ENCODE measurements at places on chromosomes 4 and X.

- no peak for DNase-seq
These were observed 56.3 kb upstream of the SPRY1 start for GRCh38 chr4:123340381-123340701.

DNA sequence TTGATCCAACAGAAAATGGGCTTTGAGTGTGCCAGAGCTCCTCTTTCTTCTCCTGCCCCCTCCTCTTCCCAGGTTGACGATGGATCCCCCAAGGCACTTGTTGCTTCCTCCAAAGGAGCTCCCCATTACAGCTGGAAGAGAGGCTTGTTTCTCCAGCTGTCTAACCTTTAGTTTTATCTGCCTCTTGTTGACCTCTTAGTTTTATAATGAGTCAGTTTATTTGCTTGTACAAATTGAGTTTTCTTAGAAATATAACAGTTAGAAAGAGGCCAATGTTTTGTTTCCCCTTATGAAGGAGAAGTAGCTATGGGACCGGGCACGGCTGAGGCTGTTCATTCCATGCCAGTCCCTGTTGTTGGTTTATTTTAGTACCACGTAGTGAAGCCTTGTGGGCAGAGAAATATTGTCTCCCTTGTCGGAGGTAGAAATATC lies 158.2 kb downstream of the SPRY1 start:
- DNase-seq: no peak

GRCh38 chr4:21596521-21596920 lies 352.1 kb downstream of the KCNIP4 start:
- DNase-seq: no peak

DNA sequence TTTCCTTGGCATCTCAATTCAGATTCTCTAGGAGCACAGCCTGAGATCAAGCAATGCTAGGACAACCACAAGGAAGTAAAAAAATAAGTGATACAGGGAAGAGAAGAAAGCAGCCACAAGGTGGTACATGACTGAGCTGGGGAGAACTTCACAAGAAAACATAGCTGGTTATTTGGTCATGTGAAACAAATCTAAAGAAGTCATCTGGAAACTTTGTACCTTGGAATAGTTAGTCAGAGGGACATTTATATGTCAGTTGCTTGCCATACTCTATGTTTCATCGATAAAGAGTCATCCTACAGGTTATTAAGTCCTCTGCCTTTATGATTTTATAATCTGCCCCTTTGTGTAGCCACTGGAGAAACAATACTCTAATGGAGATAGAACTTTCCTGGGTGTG lies 575.1 kb downstream of the IL15 start:
- no peak for DNase-seq

GRCh38 chrX:145861818-145862217 lies 44.2 kb downstream of the SLITRK2 start:
- no peak for DNase-seq

- no peak for DNase-seq
These were observed 22.4 kb downstream of the SH3TC1 start for GRCh38 chr4:8221476-8221875.

GRCh38 chrX:65647801-65648200 lies 19.7 kb upstream of the MSN start:
- no peak for DNase-seq

GRCh38 chr4:139738846-139739613 lies 73.4 kb downstream of the MGST2 start:
- DNase-seq: no peak

DNA sequence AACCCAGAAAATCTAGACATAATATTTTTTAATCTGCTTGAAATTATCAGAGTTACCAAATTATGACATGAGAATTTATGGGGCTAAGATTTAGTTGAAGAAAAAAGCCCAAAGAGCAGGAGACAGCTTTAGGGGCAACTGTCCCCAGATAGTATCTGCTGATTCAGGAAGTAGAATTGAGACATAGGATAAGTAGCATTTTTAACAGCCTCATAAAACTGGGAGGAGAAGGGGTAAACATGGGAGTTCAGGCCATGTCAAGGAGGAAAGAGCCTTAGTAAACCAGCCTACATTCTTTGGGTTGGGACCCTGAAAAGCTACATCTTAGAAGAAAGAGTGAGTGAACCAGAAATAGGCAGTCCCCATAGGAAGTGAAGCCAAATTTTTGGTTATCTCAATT lies 9.7 kb upstream of the RAB28 start:
- no peak for DNase-seq

DNA sequence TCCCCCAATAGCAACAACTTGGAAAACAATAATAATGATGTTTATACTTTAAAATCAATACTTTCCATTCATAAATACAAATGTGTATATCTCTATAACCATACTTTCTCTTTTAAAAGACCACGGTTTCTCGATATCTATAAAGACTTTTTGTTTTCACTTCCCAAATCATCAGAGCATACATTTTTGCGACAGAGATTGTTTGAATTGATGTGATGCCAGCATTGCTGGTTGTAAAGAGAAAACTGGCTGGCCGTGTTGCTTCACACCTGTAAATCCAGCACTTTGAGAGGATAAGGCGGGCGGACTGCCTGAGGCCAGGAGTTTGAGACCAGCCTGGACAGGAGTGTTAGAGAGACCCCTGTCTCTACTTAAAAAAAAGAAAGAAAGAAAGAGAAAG lies 77.6 kb upstream of the ZNF518B start:
- DNase-seq: no peak

DNA sequence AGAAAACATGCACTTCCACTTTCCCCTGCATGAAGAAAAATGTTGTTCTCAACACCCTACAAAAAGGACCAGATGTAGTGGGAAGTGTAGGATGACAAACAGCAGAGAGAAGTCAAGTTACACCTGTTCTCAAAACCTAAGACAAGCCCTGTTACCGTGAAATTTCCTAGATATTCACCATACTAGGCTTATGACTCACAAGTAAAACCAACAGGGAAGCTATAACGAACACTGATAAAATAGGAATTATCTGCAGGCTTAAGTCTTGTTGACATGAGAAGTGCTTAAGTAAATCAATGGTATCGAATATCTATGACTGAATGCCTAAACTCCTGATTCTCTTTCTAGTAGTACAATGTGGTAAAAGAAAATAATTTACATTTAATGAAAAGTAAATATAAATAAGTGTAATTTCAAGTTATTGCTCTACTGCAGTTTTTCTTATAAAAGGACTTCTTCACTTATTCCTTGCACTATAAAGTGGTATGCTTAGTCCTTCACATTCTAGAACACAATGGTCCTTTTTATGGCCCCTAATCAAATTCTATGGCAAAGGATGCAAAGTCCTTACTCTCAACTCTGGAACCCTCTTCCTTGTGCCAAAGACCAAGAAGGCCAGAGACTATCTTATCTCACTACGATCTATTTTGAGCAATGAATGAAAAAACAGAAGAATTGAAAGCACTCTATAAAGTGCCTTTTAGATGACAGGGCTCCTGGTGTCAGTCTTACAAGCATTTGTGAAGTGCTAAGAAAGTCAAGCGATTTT lies 19.6 kb downstream of the AP1S2 start:
- no peak for DNase-seq

GRCh38 chrX:11210415-11210801 lies 82.8 kb upstream of the AMELX start:
- no peak for DNase-seq

GRCh38 chr4:76987153-76987591 lies 37.6 kb downstream of the SEPTIN11 start:
- DNase-seq: no peak

DNA sequence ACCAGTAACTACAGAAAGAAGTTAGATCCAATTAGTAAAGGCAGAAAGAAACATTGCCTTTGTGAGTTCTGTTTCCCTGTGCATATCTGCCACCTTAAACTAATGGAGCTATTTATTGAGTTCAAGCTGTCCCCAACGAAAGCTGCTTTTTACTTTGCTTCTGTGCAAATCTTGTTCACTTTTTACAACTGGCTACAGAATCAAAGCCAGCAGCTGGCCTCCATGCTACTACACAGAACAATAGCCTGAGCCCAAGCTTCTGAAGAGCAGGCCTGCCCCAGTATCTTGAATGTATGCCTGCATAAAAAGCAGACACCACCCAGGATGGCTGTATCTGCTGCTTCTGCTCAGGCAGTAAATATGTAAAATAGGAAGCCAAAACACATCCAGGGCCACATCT lies 28.1 kb downstream of the ANK2 start:
- no peak for DNase-seq

- no peak for DNase-seq
These were observed 1865.5 kb upstream of the TENM3 start for GRCh38 chr4:180377741-180378140.

- no peak for DNase-seq
These were observed 54.1 kb downstream of the SRPX start for GRCh38 chrX:38166478-38167083.

DNA sequence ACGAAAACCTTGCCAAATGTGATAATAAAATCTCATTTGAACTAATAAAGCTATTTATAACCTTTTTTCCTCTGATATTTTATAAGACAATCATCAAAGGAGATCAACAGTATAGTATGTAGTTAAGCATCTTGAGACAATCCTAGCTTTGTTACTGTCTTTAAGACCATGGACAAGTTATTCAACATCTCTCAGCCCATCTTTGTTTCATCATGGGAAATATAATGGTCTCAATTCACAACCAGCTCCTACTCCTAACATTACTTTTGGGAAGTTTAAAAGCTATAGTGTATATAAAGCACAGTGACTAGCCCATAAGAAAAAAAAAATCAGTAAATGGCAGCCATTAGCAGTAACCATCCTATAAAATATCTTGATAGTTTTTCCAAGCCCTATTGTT lies 57.6 kb upstream of the APELA start:
- DNase-seq: no peak

DNA sequence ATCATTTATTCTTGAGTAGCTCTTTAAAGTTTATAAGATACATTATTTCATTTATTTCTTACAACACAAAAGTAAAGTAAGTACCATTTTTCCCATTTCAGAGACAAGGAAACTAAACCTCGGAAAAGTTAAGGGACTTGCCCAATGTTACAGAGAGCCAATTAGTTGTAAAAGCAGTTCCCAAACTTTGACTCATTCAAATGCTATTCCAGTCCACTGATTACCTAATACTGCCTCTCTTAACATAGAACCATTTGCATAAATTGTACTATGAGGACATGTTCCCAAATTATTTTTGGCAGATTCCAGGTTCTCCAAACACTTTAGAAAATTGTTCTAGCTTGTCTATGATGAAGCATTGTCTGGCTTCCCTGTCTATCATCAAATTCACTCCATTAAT lies 45.6 kb upstream of the GRIA3 start:
- DNase-seq: no peak

GRCh38 chrX:132742246-132742645 lies 216.2 kb downstream of the HS6ST2 start:
- no peak for DNase-seq

GRCh38 chrX:24694825-24695224 lies 1.1 kb downstream of the POLA1 start:
- no peak for DNase-seq

DNA sequence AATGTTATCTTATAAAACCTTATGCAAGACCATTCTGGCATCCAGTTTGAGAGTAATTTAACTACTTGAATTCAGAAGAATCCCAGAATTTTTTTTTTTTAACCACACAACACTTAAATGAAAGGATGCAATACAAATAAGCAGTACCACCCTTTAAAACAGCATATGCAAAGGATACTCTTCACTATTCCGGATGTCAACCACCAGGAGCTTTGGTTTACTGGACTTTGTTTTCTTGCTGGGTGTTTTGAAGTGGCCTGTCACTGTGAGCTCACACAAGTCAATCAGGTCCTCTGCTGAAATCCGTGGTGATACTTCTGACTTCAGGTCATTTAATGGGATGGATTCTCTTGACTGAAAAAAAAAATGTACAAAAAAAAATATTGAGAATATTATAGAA lies 200.0 kb downstream of the TBCK start:
- DNase-seq: no peak

DNA sequence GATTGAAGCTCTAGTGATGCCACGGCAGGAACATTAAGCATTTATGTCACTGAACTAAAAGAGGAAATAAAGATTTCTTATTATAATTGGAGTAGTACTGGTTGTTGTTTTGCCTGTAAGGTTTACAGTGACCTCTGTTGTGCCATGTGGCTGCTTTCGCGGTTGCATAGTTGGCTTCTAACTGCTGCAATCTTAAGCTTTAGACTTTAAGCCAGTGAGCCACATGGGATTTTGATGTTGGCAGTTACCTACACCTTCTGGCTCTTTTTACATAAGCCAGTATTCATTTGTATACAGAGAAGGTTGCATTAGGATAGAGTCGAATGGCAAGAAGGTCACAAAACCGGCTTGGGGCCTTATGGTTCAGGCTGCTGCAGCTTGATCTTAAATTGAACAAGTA lies 1311.6 kb downstream of the RAPGEF2 start:
- no peak for DNase-seq

GRCh38 chr4:185524888-185525863 lies 10.1 kb downstream of the PDLIM3 start:
- DNase-seq: no peak

DNA sequence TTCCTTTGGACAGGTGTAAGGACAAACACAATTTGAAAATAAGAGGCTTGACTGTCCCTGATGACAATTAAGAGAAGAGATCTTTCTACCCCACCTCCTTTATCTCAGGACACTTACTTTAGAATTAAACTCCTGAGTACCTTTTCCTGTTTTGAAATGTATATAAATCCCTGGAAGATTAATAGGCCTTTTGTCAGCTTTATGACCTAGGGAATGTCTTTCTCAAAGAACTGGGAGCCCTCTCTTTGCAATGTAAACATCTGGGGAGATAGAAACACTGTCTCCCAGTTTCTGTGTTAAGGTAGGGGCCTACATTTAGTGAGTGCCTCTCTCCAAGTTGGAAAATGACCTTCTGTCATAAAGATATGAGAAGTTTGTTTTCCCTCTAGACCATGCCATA lies 31.7 kb downstream of the AGA start:
- no peak for DNase-seq

- no peak for DNase-seq
These were observed 147.0 kb upstream of the NOCT start for GRCh38 chr4:138868562-138868961.

- DNase-seq: no peak
These were observed 74.6 kb downstream of the AMELX start for GRCh38 chrX:11367609-11368430.

DNA sequence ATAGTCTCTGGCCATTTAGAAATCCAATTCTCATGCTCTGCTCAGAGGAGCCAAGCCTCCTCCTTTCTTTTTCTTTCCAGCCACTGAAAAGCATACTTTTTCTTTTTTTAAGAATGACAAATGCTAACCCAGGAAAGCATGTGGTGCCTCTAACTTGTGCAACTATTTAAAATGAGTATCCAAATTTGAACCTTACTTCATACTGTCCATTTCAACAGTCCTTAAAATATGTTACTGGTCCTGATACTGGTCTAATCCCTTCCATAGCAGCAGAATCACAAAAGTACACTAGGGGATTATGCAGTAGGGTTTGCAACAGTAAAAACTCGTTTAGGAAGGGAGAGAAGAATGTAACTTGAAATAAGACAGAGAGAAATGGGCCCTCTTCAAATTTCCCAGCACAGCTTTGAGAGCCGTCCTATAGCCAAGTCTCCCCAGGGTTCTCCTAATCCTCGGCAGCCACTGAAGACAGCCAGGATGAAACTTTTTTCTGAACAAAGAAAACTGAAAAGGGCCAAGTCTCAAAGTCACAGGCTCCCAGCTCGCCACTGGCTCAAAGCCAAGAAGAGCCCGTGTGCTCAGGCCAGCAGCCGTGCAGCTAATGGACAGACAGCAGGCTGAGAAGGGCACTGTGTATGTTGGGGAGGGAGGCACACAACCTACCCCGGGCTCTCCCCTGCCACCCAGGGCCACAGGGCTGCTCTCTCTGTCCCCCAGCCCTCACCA lies 39.5 kb downstream of the GPC4 start:
- no peak for DNase-seq

- DNase-seq: no peak
These were observed 1002.7 kb upstream of the PABPC4L start for GRCh38 chr4:135204311-135204710.
